ENCODE measurements at places on chromosomes 3 and 15.
A peak's percentile ranks its signal among the peaks of the same experiment; 100 is the strongest.

DNA sequence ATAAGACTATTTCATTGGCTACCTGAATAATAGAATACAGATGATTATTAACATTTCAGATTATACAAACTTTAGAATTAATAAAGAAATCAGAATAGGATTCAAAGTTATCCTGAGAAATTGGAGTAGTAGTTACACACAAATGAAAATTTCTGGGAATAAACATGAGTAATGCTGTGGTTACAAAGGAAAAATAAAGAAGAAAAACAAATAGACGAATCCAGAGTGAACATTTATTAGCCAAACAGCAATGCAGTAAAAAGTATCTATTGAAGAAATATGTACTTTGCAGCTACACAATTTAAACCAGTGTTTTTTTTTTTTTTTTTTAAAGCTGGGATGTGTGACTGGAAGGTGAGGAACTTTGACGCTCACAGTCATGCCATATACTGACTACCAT lies 1159.2 kb downstream of the TUSC7 start:
- DNase-seq, result no peak

DNA sequence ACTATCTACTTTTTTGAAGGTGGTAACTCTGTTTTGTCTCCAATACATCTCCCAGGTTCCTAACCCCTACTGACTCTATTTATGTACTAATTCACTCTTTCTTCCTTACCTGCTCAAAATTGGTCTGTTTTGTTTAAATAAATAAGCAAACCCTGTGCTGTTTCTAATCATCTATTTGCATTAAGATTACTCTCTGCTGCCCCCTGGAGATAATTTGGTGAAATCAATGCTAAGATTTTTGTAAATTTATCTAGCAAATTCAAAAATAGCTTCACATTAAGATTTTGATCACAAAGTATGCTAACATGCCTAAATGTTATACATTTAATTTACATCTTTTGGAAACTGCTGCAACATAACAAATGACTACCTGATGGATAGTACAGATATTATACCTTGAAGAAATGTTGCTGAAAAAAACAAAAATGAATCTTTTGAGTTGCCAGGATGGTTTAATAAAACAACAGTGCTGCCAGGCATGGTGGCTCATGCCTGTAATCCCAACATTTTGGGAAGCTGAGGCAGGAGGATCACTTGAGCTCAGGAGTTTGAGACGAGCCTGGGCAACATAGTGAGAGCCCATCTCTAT lies 4.4 kb upstream of the CD200R1 start:
- peak; percentile 79 for DNase-seq

DNA sequence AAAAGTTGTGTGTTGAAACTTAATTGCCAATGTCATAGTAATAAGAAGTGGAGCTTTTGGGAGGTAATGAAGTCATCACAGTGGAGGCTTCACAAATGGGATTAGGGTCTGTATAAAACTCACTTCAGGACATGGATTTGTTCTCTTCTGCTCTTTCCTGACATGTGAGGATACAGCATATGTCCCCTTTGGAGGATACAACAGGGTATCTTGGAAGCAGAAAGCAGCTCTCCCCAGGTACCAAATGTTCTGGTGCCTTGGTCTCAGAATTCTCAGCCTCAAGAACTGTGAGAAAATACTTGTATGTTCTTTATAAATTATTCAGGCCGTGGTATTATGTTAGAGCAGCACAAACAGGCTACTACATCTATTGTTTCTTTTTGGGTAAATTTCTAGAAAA lies 210.9 kb downstream of the DIPK2A start:
- DNase-seq, result no peak

GRCh38 chr15:73921254-73921925 lies 4.9 kb upstream of the LOXL1 start:
- DNase-seq, result no peak

DNA sequence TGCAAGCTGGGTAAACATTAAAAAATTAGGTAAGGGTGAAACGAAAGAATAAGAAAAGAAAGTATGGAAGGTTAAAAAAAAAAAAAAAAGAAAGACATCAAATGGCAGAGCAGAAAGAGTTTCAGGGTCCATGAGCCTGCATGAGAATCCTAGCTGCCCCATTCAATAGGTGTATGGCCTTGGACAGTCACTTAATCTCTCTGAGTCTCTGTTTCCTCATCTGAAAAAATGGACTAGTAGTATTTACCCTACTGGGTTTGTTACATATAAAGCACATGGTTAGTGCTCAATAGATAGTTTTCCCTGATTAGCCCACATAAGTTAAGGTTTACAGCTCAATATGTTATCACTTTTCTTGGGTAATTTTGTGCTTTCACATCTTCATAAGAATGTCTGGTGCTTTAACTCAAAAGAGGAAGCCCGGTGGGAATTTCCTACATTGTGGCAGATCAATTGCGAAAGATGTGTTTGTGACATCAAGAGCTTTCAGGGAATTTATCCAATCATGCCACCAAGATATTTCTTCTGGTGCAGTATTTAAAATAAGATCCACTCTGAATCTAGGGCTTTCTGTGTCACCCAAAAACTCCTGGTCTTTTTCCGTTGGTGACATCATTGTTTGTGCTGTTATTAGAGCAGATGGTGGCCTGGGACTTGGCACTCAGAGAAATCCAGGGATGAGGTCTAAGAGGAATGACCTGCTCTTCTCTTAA lies 57.2 kb upstream of the UBE2E1 start:
- peak; percentile 13 for DNase-seq

- no peak for DNase-seq
Observed at GRCh38 chr15:33742800-33743199, 225.5 kb upstream of the CHRM5 start.

Measured in natural killer cell (primary cell).